ENCODE measurements at places on chromosomes 1 and 21.

GRCh38 chr1:168520832-168521231 is 23.0 kb downstream of the XCL2 start:
- DNase-seq: no peak

GRCh38 chr1:149884433-149885338 is 14.7 kb upstream of the BOLA1 start:
- DNase-seq: no peak

DNA sequence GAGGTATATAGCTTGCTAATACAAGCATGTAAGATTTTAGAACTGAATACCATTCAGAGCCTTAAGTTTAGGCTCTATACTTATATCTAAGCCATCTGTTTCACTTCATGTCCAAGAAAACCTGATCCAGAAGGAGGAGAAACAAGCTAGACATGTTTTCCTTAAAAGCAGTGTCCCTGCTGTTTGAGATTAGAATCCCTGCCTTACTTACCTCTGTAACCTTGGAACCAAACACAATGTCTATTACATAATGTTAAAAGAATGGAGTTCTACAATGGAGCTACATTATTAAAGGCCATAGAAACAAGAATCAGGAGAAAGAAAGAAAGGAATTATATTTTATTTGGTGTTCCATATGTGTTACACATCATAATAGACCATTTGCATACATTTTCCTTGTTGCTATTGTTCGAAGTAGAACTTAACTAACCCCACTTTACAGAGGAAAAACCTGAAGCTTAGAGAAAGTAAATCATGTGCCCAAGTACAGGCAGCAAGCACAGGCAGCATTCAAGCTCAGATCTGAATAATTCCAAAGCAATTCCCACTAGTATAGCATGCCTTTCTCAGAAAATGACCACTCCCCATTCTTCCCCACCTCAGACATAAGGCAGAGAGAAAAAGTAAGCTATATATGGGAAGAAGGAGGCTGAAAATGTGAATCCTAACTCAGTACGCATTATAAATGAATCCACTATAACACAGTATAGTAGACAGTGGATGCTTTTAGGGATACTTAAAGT is 380.1 kb upstream of the SPAG17 start:
- no peak for DNase-seq

DNA sequence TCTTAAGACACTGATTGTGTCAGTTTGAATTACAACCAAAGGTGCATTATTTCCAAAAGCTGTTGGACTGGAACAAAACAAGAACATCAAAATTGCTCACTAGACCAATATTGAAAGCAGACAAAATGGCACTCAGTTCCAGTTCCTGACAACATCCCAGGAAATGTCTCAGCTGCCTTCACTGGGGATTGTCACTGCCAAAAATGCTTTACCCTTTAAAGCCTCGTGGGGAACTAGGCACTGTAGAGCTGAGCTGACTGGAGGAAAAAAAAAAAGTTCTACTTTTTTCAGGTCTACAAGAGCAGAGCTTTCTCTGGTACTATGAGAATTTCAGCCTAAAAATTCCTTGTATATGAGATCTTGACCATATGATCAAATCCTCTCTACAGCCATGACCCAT is 21.9 kb downstream of the GPR52 start:
- no peak for DNase-seq

GRCh38 chr1:70812442-70813109 is 235.0 kb downstream of the PTGER3 start:
- DNase-seq: no peak

DNA sequence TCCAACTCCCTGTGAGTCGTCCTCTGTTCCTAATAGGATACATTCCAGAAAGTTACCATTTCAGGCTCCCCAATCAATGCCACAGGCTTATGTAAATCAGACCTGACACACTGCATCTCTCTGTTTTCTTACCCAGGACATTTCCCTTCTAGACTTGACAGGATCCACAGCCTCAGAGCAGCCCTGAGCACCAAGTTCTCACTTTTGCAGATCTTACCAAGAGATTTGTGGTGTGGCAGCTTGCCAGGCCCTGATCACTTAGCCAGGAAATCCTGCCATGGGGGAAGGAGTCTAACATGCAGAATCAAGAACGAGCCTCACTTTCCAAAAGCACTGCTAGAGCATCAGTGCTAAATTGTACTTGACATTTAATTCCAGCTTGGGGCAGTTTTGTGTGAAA is 202.9 kb downstream of the TBX15 start:
- DNase-seq: no peak

DNA sequence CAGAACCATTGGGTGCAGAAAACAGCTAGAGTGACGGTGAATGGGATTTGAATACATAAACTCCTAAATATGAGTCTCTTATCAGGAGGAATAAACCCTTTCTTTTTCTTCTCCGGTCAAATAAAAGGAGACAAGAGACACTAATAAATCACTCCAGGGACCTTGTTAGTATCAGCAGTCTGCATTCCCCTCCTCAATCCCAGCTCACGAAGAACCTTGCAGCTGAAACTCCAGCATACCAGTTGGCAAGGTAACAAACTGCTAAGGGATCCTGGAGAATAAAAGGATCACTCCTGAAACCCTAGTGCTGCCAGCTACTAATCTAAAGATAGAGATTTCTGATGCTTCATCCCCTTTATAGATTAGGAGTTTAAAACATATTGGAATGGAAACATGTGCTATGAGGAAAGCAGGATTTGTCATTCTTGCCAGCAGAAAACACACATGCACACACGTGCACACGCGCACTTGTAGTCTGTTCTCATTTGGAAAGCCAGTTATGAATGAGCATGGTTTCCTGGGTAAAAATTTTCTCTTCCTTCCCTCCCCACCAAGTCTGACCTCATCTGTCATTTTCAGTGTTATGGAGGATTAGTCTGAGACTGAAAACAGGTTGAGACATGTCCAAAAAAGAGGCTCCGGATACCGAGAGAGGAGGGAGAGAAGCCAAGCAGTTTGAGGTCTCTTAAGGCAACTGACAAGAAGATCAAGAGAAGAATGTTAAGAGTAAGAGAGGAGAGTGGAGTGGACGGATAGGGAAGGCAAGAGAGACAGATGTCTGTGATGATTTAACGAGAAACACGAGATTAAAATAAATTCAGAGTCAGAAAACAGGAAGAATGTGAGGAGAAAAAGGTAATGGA is 10.9 kb downstream of the IER5 start:
- DNase-seq: no peak

DNA sequence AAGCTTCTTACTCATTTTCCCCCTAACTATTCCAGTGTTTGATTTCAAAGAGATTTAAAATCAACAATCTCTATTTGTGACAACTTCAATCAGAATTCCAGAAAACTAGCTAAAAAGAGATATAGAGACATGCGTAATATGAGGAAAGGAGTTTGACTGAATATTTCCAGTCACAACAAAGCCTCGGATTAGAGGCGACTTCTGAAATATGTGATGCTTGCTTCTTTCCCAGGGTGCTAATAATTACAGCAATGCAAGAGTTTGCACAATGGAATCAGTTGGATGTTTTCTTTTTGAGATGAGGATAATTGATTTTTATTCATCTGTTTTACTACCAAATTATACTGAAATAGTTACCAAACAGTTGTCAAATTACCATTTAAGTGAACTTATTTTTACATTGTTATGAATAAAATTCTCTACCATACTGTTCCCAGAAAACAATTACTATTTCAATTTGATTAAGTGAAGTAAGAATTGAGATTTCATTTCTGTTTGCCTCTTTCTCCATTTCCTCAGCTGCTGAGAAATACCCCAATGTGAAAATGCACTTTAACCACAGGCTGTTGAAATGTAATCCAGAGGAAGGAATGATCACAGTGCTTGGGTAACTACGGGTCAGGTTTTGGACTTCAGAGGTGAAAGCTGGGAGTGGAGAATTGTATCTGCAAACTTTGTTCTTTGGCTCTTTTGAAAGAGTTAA is 28.1 kb downstream of the KMO start:
- DNase-seq: no peak

GRCh38 chr1:28915031-28915895 is 894 bp downstream of the EPB41 start:
- no peak for DNase-seq

- DNase-seq: no peak
These were observed 23.0 kb upstream of the SLC1A7 start for GRCh38 chr1:53165408-53165961.

- no peak for DNase-seq
These were observed 21.5 kb downstream of the OLIG2 start for GRCh38 chr21:33047231-33047630.

GRCh38 chr1:60622486-60622885 is 459.9 kb upstream of the NFIA start:
- DNase-seq: no peak

GRCh38 chr1:37473431-37474045 is 842 bp upstream of the ZC3H12A start:
- no peak for DNase-seq

GRCh38 chr1:46615735-46616134 is 876 bp downstream of the MOB3C start:
- no peak for DNase-seq

- DNase-seq: no peak
These were observed 19.3 kb upstream of the PTAFR start for GRCh38 chr1:28195780-28196179.

DNA sequence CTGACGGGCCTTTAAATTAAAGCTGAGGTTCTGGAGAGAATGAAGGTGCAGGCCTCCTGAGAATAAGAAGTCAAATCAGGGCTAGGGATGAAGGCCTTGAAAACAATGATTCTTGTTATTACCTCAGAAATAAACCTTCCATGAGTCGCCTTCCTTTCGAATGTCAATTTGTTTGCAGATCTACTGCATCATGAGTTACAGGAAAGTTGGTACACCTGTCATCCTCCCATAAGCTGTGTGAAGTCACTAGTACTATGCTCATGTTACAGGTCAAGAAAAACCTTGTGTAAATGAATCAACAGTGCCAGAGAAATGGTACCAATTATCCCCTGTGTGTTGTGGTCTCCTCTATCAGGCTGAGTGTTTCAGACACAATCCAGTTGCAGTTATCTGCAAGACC is 281.2 kb upstream of the PLXNA2 start:
- DNase-seq: no peak
